ENCODE measurements at places on chromosomes 13 and 19.

- no peak for DNase-seq
These were observed 82.1 kb downstream of the WDFY2 start for GRCh38 chr13:51666374-51666773.

DNA sequence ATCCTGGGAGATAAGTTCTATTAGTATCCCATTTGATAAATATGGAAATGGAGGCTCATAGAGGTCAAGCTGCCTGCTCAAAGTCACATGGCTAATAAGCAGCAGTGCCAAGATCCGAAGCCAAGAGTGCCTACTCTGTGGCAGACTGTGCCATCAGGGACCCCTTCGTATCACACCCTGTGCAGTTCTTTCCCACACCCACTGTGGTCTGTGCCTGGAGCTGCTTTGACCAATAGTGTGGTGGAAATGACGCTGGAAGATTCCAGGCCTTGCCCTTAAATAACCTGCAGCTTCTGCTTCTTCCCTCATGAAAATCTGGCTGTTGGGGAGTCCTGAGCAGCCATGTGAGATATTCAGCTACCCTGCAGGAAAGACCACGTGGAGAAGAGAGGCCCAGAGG is 10.1 kb downstream of the OPA3 start:
- no peak for DNase-seq

- DNase-seq = no peak
These were observed 427.0 kb downstream of the UQCRFS1 start for GRCh38 chr19:28785971-28786370.

DNA sequence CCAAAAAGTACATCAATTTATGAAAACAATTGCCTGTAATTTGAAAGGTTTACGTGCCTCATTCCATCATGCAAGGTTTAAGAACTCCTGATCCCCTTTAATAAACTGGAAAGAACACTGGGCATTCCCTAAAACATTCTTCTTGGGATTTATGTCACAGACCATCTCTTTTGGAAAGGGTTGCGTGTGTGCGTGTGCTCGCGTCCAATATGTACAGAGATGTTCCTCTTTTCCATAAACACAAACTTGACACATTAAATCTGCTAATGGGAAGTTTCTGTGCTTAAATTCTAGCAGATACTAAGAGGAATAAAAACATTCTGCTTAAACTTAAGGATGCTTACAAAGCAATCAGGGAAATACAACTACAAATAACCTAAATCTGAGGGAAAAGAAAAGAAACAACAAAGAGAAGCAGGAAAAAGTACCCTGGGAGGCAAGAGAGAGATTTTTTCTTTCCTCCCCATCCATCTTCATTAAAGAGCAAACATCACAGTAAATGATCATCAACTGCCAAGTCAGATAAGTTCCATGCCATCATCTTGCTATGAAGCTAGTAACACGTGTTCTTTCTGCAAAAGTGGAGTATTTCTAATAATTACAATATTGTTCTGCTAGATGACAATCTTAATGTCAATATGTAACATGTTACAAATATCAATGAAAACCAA is 83.7 kb downstream of the STK24 start:
- no peak for DNase-seq

Measured in heart left ventricle (tissue), 16 donors.